ENCODE measurements at places on chromosomes 5 and 9. TPM values are rescaled to one million over a fixed set of nuclear protein-coding genes. Genes with fewer than 3 reads are reported as not detected.

- DNase-seq, result no peak
Observed at GRCh38 chr5:88380332-88380731, 111.7 kb upstream of the TMEM161B start.

The OR1J2 gene
- not detected for total RNA-seq

- no peak for DNase-seq
Observed at GRCh38 chr5:168874713-168875380, 295.7 kb upstream of the PANK3 start.

The RLN2 gene
- 2.9 TPM for total RNA-seq

GRCh38 chr5:166708291-166708690, 1583.2 kb upstream of the WWC1 start:
- no peak for DNase-seq

DNA sequence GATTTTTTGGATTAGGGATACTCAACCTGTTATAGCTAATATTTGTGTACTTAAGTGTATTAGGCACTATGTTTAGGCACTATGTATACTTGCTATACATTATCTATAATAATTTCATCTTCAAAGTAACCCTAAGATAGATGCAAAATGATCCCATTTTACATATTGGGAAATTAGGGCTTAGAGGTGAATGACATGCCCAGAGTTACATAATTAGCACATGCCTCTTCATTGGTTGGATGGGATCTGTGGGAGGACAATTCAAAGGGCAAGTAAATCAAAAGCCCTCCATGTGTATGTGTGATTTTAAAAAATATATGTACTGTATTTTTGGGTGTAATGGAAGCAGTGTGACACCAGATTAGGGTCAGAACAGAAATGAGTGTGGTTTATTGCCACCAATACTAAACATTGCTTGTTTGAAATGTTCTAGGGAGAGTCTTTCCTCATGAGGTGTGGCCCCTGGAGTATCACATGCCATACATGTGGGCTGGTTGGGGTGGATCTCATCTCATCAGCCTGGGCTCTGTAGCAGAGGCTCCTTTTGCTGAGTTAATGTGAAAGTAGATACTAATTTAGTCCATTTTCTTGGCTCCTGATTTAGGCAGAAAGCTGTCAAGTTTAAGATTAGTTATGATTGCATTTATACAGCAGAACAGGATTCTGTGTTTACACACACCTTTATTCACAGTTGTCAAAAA, 5.5 kb downstream of the C9orf85 start:
- DNase-seq, result no peak

The SMIM15 gene
- 58.2 TPM for total RNA-seq

GRCh38 chr5:36089989-36090388, 23.3 kb upstream of the UGT3A2 start:
- DNase-seq, result peak; percentile 57

The GLIPR2 gene
- 3.9 TPM for total RNA-seq

- no peak for DNase-seq
Observed at GRCh38 chr5:94849324-94849723, 230.9 kb downstream of the SLF1 start.

The SLC6A3 gene
- not detected for total RNA-seq

The NFIL3 gene
- total RNA-seq, result 9.3 TPM

DNA sequence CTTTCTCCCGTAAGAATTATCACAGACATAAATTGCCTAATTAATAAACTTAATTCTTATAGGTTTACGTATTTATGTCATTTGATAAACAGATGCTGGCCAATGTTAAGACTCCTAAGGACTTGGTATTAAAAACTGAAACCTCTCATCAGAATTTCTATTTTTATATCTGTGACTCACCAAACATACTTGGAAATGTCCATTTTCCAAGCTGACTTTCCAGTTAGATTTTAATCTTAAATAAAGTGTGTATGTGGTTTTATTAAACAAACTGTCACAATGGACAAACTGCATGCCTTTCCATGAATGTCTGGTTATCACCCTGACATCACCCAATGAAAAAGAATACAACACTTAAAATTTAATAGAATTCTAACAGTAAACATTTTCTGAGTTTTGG, 12.6 kb upstream of the COL23A1 start:
- no peak for DNase-seq

The PCA3 gene
- not detected for total RNA-seq

The SHOC1 gene
- total RNA-seq, result not detected

DNA sequence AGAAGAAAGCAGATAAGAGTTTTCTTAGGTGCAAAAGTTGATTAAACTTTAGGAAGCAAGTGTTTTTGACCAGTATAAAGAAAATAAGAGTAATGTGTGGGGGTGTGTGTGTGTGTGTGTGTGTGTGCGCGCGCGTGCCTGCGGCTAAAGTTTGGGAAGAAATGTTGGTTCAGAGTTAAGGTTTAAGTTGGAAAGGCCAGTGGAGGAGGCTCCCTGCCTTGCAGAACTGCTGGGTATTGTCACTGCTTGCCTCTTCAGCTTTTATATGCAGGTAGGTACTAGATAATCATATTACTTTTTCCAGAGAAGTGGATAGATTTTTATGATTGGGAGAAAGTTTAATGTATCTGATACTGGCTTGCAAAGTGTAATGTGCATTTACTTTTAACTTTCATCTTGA, 2.0 kb downstream of the PIK3R1 start:
- no peak for DNase-seq
